ENCODE measurements at places on chromosomes 7 and 10.

- no peak for DNase-seq
Observed at GRCh38 chr7:34191162-34191561, 285.8 kb downstream of the BMPER start.

DNA sequence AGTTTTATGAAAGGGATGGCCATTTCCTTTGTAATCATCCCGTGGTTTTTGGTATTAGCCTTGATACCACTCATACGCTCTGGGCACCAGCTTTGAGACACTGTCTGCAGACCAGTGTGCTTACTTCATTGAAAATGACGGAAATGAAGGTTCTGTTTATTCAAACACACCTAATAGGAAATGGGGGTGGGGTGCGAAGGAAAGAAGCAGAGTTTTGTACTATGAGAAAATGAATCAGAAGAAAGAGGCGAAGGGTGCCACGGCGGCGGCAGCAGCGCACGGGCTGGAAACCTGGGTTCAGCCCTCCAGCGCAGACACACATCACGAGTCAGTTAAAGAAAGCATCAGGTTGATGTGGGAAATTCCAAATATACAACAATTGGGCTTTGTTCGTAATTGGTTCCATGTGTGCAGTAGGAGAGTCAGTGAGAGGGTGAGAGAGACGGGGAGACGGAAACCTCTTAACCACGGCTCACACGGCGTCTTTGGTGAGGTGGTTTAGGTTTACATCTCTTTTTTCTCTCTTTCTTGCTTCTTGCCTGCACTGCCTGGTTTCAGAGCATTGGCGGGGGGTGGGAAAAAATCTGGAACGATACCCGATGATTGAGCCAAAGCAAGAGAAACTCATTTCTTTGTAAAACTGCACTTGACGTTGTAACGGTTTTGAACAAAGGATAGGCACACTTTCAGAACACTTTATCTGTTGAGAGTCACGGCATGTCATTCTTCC, 321.2 kb downstream of the FRMD4A start:
- no peak for DNase-seq

DNA sequence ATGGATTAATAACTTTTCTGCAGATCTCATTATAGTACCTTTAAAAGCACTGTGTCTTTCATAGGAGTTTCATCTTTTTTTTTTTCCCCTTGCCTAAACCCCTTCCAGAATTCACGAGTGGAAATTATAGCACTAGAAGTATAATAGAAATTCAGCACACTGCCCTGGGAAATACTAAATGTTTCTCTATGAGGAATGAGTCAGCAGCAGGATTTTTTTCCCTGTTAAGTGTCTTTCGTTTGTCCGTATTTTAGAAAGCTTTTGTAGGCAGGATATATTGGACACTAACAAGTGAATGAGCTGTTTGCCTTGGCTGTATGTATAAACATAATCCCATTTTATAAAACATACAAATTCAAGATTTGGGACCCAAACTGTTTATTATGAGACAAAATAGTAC, 105.8 kb downstream of the EXOC4 start:
- DNase-seq, result no peak

DNA sequence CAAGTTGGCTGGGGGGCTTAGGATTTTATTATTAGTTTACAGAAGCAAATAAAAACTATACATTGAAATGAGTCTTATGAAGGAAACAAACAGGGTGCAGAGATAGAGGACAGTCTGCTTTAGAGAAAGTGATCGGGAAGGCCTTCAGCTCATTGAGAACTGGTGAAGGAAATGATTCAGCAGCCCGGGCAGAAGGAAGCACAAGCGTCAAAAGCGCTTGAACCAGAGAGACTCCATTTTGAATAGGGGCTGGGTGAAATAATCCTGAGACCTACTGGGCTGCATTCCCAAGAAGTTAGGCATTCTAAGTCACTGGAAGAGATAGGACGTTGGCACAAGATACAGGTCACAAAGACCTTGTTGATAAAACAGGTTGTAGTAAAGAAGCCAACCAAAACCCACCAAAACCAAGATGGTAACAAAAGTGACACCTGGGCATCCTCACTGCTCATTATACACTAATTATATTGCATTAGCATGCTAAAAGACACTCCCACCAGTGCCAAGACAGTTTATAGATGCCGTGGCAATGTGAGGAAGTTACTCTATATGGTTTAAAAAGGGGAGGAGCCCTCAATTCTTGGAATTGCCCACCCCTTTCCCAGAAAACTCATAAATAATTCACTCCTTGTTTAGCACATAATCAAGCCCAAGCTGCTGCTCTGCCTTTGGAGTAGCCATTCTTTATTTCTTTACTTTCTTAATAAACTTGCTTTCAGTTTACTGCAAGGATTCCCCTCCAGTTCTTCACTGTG, 83.1 kb upstream of the MPP7 start:
- no peak for DNase-seq

GRCh38 chr7:80213814-80214213, 79.2 kb downstream of the GNAI1 start:
- no peak for DNase-seq

GRCh38 chr7:30840141-30841024, 69.2 kb downstream of the MINDY4 start:
- no peak for DNase-seq

DNA sequence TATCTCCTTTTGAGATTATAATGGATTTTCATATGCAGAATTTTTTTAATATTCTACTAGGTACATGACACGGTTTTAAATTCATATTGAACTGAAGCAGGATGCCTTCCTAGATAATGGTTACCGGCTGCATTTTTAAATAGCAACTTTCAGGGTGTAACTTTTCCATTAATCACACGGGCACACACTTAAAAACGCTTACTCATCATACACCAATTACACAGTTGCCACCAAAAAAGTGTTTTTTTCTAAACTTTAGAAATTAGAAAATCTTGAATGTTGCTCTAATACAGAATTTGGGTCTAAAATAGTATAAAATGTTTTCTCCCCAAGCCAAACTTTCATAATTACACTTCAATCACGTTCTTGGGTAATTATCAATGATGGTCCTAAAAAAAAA, 149.1 kb upstream of the RNF32 start:
- no peak for DNase-seq

DNA sequence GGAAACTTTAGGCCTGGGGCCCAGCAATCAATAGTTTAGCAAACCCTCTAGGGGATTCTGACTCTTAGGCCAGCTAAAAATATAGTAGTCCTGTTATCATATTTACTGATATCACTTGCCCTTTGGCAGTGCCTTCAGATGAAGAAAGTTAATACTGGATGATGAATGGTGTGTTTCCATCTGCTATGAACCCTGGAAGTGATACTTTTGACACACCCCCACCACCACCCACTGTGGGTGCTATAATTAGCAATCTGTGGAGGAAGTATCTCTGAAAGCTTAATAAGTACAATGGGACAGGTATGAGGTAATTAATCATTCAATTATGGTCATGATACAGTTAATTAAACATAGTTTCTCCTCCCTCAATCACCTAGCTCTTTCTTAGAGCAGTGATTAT, 90.4 kb upstream of the LRRTM3 start:
- DNase-seq, result no peak

- DNase-seq, result no peak
Observed at GRCh38 chr10:30503700-30504266, 69.8 kb downstream of the MAP3K8 start.

DNA sequence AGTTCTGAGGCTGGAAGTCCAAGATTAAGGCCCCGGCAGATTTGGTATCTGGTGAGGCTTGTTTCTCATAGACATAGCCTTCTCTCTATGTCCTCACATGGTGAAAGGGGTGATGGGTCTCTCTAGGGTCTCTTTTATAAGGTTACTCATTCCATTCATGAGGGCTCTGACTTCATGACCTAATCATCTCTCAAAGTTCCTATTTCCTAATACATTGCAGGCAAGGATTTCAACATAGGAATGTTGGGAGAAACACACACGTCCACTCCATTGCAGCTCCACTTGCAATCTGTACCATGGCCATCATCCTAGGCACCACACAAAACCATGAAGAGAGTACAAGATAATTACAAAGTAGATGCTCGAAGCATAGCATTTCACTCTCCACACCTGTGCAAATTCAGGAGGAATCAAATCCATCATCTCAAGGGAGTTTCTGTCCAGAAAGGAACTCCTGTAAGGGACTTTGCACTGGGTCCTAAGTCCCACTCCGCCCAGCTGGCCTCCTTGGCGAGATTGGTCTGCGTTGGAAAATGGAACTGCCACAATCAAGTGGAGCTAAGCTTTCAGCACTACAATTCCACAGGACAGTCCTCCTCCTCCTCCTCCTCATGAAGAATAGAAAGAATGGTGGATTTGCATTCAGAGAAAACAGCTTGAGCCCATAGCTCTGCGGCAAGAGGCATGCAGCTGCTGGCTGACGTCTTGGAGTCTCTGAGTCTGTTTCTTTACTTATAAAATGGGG, 8.8 kb downstream of the DDC start:
- DNase-seq, result no peak

DNA sequence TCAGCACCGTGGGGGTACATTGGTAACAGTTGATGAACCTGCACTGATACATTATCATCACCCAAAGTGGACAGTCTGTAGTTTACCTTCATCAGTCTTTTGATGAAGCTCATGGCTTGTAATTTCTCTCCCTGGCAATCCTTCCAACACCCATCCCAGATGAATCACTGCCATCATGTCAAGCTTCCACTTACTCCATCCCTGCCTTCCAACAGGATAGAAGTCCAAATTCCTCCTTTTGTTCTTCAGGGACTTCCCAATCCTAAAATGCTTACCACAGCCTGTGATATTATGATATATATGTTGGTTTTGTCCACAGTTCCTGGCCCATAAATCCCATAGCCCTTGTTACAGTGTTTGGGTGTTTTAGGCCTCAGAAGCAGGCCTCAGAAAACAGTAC, 16.1 kb downstream of the SNX10 start:
- DNase-seq, result no peak

DNA sequence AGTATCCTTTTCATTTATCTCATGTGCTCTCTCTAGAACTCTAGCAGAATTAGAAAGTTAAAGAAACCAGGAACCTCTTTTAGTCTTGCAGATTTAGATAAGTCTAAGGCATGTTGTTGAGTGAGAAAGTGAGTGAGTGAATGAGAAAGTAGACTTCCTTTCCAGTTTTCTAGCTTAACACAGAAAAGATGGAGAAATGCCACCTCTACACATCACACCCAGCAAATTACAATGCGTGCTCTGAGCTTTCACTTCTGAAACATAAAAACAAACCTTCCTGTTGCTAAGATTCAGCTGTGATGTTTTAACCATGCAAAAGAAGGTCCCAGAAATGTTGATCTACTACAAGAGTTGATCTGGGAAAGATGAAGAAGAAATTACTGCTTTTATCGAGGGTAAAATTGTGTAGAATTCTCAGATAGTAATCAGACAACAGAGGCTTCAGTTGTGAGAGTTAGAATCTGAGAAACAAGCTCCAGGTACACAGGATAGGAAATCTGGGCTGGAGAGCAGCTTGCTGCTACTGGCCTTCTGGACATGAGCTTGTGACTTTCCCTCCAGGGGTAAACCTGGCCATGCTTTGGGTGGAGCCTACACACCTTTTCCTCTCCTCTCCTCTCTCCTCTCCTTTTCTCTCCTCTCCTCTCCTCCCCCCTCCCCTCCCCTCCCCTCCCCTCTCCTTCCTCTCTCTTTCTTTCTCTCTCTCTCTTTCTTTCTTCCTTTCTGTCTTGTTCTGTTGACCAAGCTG, 4.6 kb downstream of the CYP3A5 start:
- DNase-seq, result no peak

GRCh38 chr10:129328546-129328945, 138.5 kb upstream of the MGMT start:
- DNase-seq, result no peak

GRCh38 chr10:118204292-118204943, 137.7 kb downstream of the FAM204A start:
- DNase-seq, result no peak
